GOT3 (cell line): ENCODE measurements at places on chromosomes 1 and 21.

- no peak for DNase-seq
Measured at GRCh38 chr21:45513741-45514310, 28.4 kb downstream of the SLC19A1 start.

GRCh38 chr1:235187316-235187715 lies 26.3 kb upstream of the RBM34 start:
- DNase-seq = no peak

DNA sequence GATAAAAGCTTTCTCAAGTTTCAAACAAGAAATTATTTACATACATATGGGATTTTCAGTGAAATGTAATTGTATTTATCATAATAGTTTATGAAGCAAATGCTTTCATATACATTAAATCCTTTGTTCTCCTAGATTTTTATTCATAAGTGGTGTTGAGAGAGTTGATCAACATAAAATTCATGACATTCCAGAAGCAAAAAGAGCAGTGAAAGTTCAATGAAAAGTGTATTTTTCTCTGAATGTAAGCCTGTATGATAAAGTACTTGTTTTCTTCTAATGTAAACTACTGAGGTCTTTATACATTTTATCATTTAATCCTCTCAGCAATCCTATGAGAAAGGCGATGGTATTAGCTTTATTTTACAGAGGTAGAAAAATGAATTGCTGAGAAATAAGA lies 146.5 kb downstream of the PLA2G4A start:
- no peak for DNase-seq

DNA sequence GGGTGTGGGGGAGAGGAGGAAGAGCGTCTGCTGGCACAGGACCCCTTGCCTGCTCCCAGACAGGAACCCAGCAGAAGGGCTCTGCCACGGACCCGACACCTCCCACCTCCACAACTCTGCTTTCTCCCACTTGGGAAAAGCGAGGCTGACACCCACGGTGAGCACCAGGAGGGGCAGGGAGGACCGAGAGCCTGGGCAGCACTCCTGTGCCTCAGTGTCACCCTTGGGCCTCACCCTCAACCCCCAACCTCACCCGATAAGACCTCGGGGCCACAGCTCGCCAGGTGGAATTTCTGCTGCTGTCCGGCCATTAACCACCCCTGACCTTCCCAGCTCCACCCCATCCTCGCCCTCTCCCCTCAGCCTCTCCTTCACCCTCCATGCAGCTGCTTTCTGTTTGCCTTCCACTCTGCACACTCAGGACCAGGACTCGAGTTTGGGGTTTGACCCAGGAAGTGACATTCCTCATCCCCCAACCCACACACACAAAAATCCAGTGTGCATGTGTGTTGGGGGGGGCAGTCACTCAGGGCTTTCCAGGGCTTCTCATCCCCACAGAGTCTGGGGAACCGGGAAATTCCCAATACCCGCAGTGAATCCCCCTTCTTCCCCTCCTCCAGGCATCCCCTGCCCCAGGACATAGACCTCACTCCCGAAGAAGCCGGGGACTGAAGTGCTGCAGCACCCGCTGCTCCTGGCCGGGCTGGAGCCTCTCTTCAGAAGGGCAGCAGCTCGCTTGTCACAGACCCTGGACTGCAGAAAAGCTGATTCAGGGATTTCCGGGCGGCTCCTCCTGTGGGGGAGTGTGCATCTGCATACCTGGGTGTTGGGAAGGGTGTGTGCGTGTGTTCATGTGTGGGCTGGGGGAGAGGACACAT lies 65.8 kb downstream of the SYT2 start:
- no peak for DNase-seq

DNA sequence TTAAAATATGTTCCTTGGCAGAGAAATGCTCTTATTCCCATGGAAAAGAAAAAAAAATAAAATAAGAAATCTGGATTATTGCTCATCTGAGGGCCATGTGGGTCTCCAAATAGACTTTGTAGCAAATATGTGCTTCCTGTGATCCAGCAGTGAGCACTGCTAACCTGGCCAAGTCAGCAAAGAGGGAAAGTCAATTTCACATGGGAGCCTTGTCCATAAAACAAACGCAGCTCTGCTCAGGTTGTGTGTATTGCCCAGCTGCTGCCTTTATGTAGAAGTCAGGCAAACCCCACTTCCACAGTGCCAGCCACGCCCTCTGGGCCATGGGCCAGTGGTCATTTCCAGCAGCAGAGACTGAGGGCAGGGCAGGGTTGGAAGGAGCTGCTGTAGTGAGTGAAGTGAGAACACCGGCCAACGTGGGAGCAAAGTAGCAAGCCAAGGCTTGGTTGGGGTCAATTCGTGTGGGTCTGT lies 174.3 kb downstream of the LYPLAL1 start:
- no peak for DNase-seq

- no peak for DNase-seq
Measured at GRCh38 chr1:206696812-206697585, 12.3 kb downstream of the MAPKAPK2 start.

DNA sequence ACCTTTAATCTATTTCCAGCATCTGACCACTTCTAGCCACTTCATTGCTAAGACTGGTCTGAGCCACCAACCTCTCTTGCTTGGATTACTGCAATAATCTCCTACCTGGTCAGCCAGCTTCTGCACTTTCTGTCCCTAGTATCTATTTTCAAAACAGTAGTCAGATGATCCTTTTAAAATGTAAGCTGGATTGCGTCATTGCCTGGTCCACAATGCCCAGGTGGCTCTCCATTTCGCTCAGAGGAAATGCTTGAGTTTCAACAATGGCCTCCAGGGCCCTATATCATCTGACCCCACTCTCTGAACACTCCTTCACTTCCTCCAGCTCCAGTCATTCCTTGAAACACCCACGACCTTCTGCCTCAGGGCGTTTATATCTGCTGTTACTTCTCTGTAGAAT lies 2.3 kb downstream of the FYB2 start:
- DNase-seq = no peak

DNA sequence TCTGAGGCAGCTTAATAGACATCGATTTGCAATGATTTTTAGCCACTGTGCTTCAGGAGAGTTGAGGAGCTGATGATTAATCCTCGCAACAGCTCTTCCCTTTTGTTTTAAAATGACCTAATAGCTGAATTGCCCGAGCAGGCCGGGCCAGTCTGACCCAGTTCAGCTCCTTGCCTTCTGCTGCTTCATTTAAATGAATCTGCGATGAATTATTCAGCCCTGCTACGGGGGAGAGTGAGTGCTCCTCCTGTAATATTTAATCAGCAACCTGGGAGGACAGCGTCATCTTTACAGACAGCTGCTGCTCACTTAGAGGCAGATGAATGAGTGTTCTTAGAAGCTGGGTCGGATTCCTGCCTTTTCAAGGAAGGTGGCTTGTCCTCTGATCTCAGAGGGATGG lies 325.1 kb downstream of the CAMTA1 start:
- no peak for DNase-seq

DNA sequence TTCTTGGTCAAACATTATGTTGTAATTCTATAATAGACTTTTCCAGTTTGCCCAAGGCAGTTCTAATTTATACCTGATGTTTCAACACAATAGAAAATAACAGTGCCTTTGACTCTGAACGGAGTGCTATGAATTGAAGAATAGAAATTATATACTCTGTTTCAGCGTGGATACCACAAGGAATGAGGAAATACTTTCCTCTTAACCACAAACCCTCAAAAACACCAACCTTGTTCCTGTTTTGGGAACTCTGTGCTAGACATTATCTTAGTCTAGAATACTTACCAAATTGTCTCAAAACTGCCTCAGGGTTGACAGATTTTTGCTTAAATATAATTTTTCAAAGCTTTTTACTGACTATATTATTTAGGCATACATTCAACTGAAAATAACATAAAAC lies 1629.3 kb downstream of the MRPL39 start:
- no peak for DNase-seq
